ENCODE measurements at places on chromosomes 3 and 15.

DNA sequence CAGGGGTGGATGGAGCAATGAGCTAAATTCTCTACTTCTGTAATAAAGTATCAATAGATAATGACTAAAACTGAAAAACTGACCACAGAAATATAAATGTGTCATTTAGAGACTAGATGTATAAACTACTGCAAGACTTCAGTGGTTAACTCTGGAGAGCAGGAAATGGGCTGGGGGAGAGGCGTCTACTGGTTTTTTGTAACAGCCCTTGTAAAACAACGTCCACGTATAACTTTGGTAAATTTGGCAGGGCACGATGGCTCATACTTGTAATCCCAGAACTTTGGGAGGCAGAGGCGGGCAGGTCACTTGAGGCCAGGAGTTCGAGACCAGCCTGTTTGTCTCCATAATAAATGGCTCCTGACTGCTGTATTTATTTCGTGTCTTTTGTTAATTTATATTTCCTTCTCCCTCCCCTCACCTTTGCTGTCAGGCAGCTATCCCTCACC, 12.5 kb downstream of the RAB27A start:
- no peak for DNase-seq

DNA sequence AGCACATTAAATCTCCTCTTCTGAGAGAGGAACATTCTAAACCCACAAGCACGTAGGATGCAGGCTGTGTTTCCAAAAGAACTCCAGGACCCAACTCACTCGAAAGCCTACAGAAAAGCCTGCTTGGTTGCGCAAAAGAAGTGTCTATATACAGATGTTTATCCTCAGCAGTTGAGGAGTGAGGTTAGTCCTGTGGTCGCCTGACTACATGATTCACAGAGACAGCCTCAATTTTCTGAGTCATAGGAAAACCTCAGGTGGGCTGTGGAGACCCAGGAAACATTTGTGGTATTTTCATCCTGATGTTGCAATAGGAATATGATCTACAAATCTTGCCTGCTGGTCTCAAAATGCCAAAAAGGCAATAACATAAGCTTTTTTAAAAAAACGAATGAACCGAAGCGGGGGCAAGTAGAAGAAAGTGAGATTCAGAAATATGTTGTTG, 183.8 kb upstream of the THRB start:
- no peak for DNase-seq

DNA sequence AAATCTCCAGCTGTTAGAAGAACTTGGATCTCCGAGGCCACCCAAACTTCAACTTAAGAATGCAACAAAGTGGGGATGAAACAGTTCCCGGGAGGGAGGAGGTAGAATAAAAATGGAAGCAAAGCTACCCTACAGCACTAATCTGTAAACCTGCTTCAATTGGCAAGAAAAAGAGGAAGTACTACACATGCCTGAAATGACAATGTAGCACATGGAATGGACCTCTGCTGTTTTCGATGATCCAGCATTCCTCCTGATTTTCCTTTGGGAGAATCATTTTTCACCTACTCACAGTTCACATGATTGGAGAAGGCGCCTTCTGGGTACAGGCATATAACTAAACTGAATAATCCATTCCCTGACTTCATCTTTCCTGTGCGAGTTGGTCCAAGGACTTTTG, 1081.5 kb downstream of the FHIT start:
- DNase-seq = no peak

GRCh38 chr3:38793721-38794120, 22.3 kb downstream of the SCN10A start:
- DNase-seq = no peak

DNA sequence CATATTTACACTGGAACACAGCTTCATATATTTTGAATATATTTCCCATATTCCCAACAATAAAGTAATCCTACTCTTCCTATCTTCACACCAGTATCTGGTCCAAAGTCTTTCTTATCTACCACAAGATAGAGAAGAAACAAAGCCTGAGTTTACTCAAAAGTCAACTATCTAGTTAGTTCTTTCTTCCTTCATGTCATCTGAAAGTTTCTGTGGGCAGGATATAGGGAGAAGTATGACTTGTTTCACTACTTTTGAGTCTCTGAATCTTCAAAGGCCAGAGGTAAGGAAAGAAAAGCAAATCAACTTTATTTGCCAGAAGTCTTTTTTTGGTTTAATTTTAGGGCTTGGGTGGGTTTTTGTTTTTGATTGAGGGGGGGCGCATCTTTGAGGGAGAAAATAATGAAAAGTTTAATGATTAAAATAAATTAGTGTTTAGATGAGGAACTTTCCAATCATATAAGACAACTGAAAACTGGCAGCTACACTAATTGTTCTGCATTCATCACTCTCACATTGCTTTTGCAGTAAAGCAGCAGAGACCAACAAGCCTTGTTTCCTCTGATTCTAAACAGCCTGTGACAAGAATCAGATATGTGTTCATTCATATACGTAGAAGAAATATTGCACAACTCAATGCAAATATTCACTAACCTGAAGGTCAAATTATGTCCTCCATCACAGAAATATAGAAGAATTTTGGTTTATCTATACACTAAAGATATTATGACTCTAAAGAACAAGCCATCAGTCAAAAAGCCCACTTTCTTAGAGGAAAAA, 421.4 kb downstream of the SHQ1 start:
- DNase-seq = no peak

DNA sequence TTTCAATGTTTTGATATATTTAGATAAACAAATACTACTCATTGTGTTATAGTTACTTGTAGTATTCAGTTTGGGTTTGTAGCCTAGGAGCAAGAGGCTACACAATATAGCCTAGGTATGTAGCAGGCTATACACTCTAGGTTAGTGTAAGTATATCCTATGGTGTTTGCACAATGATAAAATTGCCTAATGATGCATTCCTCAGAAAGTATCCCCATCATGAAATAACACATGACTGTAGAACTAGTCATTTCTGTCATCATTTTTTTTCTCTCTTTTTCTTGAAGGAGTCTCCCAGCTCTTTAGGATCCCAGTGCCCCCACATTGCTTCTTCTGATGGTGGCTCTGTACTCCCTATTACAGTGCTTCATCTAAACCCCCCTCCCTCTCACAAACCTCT, 157.7 kb upstream of the CADPS start:
- DNase-seq = no peak

DNA sequence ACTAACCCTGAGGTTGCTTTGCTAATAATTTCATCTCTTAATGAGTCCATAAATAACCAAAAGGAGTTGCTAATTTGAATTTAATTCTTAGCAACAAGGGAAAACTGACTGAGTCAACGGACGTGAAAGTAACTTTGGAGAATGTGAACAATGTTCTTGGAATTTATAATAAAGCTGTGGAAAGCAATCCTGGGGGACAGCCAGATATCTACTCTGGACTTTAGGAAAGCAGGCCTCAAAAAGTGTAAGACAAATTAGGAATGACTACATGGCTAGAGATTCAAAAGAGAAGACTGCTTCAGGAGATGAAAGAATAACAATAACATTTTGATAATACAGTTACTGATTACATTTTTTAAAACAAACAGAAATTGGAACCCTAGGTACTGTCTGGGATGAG, 318.4 kb upstream of the COL8A1 start:
- no peak for DNase-seq

DNA sequence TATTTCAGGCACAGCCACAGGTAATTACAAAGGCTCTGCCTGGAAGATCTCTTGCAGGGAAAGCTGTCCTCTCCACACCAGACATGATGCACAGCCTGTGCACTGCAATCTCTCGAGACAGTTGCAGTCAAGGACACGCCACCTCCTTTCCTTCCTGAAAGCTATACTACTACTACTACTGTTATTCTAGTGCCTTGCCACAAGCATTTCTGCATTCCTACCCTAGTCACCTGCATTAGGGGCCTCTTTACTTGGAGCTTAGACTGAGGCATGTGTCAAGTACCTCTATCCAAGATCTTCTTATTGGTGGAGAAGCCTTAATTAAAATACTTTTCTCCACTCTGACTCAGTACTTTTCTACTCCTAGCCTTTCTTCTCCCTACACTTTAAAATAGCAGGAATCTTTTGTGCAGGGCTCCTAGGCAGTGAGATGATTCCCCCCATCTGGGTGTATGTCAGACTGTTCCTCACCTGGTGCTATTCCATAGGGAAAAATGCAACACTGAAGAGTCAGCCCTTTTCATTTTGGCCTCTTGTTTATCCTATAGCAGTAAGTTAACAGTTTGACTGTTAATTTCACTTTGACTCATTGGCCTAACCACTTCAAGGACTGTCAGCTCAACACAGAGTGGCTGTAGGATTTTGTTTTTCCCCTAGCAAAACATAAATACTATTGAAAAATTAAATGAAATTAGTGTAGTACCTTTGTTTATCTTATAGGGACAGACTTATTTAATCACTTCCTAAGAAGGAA, 78.9 kb downstream of the ESYT3 start:
- DNase-seq = no peak

DNA sequence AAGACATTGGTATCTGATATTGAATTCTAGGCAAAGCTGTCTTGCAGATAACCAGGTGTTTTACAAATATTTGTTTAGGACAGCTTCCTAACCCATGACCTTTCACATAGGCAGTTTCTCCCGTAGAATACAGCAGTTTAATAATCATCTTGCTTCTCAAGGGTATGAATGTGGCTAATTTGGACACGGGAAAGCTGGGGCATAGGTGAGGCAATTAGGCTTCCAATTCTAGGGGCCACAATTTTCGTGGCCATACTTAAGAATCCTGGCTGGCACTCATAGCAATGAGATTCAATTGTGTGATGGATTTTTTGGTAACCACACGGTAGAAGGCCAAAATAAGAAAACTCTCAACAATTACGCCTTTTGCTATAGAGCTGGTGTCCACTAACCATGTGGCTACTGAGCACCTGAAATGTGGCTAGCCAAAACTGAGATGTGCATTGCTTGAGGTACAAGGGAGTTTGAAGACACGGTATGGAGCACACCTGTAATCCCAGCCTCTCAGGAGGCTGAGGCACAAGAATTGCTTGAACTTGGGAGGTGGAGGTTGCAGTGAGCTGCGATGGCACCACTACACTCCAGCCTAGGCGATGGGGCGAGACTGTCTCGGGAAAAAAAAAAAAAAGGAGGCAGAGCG, 34.4 kb downstream of the TFRC start:
- no peak for DNase-seq

DNA sequence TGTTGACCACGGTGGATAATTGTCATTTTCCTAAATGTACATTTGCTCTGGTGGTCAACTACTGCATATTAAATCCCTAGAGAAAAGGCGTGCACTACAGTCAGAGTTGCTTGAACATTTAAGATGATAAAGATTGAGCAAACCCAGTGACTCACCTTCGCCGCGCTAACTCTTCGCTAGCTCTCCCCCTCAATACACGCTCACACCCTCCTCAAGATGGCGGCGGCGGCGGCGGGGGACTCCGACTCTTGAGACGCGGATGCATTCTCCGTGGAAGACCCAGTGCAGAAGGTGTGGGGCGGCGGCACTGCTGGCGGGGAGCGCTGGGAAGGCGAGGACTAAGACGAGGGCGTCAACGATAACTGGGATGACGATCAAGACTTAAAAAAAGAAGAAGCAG, 79.8 kb upstream of the PFN2 start:
- DNase-seq = no peak

- DNase-seq = no peak
These were observed 10.0 kb downstream of the TMEM158 start for GRCh38 chr3:45216021-45216609.

GRCh38 chr3:59502806-59503205, 453.0 kb upstream of the CFAP20DC start:
- no peak for DNase-seq

DNA sequence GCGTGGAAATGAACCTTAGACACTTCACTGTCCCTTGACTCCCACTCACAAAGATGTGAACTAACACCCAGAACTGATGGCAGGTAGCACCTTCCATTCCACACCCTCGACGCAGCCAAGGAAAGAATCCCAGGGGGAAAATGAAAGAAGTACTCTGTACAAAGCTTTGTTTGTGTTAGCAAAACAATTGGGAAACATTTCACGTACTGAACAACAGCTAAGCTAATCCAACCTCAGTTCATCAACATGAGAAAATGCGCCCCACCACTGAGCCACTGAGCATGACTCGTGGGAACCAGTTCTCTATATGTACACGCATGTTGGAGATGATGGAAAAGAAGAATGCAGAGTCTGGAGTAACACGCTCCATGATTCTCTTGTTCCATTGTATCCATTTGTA, 32.0 kb downstream of the CORO2B start:
- no peak for DNase-seq

- DNase-seq = no peak
These were observed 23.2 kb downstream of the SLC41A3 start for GRCh38 chr3:126060613-126061145.

- DNase-seq = no peak
These were observed 33.3 kb downstream of the DET1 start for GRCh38 chr15:88513195-88513594.

DNA sequence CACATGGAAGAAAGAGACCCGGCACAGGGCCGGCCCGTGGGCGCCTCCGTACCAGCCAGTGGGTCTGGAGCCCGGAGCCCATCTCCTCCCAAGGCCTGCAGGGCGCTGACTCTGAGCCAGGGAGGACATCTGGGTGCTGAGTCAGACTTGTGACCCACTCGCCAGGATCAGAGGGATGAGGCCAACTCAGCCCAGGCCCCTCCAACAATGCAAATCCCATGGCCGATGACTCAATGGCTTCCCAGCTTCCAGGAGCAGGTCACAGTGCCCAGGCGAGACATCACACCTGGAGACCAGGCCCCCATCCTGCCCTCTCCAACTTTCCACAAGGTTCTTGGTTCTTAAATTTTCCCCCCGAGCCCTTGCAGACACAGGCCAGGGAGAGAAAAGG, 95.1 kb downstream of the LRIG1 start:
- no peak for DNase-seq
